ENCODE measurements at places on chromosomes 6 and 20.

DNA sequence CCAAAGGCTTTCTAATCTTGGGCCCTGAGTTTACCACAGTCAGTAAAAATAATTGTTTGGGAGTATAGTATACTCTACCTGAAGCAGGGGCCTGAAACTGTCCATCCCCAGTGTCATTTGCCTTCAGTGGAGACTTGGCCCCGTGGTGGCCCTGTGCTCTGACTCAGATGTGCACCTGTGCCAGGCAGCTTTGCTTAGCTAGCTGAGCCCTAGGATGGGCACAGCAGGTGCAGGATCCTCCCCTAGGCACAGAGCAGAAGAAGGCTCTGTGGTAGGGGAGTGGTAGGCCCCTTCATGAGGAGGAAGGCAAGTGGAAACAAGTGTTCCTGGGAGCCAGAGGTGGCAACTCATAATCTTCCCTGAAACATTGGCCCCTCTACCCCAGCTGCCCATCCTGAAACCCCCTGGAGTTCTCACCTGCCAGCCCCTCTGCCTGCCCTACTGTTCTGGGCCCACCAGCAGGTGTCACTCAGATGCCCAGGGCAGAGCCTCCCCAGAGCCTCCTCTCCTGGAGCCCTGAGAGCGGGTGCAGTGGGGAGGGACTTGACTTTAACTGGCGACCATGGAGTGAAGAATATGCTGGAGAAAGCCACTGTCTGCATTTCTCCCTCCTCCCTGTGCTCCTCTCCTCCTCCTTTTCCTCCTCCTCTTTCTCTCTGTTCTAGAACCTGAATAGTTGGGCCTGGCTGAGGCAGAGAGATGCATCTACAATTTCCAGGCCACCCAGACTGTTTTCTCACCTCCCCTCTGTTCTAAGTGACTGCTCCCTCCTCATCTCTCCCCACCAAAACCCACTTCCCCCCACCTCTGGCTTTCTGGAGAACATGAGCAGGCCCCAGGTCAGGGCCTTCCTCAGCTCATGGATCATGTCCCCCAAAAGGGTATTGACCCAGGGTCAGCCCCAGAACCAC lies 2.9 kb downstream of the CPNE5 start:
- DNase-seq: no peak

GRCh38 chr6:154865291-154865690 lies 129.8 kb upstream of the TIAM2 start:
- DNase-seq: no peak

DNA sequence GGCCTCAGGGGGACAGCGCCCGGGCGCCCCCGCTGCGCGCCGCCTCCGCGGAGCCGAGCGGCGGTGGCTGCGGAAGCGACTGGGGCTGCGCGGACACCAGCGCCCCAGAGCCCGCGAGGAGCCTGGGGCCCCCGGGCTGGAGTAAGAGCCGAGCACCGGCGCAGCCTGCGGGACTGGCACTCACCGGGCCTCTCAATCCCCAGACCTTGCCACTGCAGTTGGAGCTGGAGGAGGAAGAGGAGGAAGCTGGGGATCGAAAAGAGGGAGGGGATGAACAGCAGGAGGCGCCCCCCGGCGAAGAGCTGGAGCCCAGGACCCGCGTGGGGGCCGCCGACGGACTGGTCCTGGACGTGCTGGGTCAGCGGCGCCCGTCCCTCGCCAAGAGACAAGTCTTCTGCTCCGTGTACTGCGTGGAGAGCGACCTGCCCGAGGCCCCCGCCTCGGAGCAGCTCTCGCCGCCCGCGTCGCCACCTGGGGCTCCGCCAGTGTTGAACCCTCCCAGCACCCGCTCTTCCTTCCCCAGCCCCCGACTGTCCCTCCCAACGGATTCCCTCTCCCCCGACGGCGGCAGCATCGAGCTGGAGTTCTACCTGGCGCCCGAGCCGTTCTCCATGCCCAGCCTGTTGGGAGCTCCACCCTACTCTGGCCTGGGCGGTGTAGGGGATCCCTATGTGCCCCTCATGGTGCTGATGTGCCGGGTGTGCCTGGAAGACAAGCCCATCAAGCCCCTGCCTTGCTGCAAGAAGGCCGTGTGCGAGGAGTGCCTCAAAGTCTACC lies 590 bp downstream of the RNF217 start:
- no peak for DNase-seq

GRCh38 chr6:131023834-131024504 lies 39.1 kb downstream of the EPB41L2 start:
- DNase-seq: no peak

- no peak for DNase-seq
Observed at GRCh38 chr20:23584434-23585199, 16.3 kb upstream of the CST9L start.

DNA sequence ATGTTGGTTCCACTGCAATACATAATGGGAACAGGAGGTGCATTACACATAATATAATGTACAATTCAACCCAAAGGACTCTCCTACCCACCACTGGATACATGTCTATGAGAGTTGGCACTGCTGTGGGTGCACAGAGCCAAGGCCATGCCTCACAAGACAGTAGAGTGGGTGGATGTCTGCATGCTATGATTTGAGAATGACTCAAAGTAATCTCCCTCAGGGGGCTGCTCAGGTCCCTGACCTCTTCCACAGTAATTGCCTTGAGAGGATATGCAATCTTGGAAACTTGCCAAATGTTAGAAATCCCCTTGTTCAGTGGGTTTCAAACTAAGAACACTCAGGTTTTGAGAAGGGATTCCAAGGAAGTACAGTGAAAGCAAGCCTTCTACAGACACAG lies 79.0 kb downstream of the ANKEF1 start:
- DNase-seq: no peak

GRCh38 chr20:25196786-25197120 lies 1.2 kb downstream of the ENTPD6 start:
- DNase-seq: no peak

DNA sequence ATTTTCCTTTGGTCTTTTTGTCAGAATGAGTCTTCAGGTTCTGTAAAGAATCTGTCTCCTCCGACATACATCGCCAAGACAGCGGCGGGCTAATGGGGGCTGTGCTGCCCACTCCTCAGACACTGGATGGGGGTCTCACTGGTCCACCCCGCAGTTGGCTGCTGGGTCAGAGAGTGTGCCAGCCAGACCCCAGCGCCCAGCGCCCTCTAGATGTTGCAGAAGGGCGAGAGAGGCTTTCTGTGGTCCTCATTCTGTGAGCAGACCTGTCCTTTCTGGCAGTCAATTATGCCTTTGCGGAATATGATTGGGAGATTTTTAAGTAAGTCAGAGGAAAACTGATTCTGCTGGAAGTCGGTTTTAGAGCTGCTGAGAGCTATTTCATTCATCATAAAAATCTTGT lies 7.8 kb upstream of the CCR6 start:
- no peak for DNase-seq

DNA sequence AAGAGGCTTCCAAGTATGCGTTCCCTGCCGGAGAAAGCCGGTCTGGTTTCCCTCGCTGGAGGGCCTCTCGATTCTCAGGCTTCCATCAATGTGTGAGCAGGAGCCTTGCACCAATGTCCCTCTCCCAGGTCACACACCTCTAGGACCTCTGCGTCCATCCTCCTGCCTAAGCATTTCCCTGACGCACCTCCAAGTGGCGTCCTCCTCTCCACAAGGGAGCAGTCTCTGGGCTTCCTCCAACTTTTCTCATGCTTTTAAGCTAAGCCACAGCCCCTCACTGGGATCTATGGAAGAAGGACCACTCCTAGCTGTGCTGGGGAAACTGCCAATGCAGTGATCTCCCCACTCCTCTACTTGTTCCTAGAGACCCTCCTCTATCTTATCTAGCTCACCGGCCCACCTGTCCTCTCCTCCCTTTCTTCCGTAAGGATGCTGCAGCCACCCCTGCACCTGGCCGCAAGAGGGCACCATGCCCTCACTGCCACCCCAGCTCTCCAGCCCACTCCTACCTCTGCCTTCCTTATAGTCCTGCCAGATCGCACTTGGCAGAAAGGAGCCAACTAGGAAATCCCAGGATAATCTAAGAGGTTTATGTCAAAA lies 258.7 kb downstream of the LRFN2 start:
- DNase-seq: peak; percentile 16

DNA sequence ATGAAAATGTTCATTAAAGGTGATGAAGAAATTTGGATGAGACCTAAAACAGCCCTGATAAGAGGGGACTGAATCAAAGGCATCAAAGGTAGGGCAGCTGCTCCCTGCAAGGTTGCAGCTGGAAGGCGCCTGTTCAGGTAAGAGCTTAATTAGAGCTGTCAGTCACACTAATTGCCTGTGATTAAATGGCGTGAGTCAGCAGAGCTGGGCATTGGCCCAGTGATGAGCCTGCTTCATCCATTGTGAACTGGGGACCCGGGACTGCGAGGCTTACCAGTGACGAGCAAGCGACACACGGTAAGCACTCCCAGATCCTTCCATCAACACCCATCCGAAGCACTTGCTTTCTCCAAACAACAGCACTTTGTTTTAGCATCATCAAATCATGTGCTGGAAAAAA lies 621.5 kb upstream of the CDH4 start:
- DNase-seq: no peak

GRCh38 chr20:14845199-14846160 lies 508.1 kb upstream of the FLRT3 start:
- DNase-seq: no peak

DNA sequence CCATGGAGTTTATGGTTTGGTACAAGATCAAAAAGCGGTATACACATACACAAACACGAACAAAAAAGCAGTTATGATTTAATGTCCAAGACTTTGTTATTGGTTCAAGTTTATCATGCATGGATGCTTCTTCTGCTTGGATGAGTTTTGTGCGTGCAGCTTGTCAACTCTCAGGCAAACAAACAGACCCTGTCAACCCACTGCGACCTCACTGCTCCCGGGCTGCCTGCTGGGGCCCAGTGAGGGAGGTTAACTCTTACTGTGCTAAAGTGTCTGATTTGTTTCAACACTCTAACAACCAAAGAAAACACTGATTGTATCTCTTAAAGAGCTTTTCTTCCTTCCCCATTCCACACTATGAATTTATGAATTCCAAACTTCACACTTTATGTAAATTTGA lies 26.8 kb upstream of the DDR1 start:
- DNase-seq: no peak

DNA sequence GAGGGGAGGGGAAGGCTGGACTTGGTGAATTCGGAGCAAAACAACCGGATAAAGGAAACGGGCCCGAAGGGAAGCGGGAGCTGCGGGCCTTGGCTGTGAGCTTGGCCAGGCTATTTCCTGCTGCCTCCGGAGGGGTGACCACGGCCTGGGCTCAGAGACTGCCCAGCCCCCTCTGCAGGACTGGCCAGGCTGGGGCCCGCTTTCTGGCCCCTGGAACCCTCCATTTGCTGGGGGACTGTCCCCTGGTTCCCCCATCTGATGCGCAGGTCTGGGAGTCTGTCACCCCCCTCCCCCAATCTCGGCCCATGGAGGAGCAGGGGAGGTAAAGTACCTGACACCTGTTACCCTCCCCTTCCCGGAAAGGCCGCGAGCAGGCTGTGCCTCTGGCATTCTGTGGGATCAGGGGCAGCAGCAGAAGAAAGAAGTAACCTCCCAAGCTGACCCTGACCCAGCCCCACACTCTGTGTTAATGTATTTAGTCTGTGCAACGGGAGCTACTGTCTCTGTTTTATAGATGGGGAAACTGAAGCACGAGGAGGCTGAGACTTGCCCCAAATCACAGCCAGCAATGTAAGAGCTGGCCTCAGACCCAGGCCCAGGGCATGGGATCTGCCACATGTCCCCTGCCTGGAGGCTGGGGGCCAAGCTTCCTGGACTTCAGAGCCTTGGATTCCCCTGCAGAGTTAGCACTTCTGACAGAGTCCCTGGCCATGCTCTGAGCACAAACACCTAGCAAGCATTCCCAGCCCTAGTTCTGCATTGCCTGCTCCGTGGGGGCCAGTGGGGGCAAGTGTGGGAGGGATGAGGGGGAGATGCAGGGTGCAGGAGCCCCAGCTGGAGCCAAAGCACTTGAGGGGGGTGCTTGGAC lies 3.5 kb downstream of the C20orf204 start:
- no peak for DNase-seq

DNA sequence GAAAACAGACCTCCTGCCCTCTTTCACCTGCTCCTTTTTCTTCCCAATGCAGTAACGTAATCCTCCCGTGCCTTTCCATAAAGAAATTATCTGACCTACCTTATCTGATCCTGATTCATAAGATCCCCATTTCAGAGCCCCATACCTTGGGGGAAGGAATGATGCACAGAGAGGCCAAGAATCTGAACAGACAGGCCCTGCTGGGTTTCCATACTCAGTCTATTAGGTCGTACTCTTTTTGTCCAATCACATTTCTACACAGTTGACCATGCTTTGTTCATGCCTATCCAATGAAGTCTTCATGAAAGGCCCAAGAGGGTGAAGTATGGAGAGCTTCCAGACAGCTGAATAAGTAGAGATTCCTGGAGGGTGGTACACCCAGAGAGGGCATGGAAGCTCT lies 25.3 kb downstream of the SRPK1 start:
- no peak for DNase-seq

DNA sequence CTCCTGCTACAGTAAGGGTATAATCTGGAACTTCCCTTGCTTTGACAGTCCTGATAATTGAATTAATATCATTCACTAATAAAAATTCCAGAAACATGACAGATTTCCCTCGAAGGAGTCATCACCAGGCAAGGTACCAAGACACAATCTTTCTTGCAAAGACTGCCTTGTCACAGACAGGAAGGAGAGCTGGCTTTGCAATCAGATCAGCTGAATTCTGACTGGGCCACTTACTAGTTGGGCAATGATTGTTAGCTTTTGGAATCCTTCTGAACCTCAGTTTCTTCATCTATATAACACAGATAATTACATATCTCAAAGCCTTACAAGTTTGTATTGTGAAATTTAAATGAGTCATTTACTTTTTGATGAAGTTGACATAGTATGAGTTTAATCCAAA lies 344.2 kb downstream of the RFPL4B start:
- no peak for DNase-seq

GRCh38 chr6:107655245-107655644 lies 165.3 kb downstream of the SOBP start:
- no peak for DNase-seq

- DNase-seq: no peak
Observed at GRCh38 chr6:157455731-157456523, 74.9 kb downstream of the ZDHHC14 start.

GRCh38 chr6:34791701-34792604 lies at the start of gene BLTP3A:
Gene BLTP3A, plus strand, starts transcription at chr6:34792083. Its CDS starts 168 bp downstream, at chr6:34792251.
- peak; percentile 69 for DNase-seq

- no peak for DNase-seq
Observed at GRCh38 chr6:154876486-154877280, 118.4 kb upstream of the TIAM2 start.

- DNase-seq: no peak
Observed at GRCh38 chr6:13470238-13471140, 16.9 kb downstream of the GFOD1 start.

- peak; percentile 23 for DNase-seq
Observed at GRCh38 chr6:35370124-35370741, 27.9 kb downstream of the PPARD start.

GRCh38 chr6:6494677-6495076 lies 93.8 kb upstream of the LY86 start:
- no peak for DNase-seq

GRCh38 chr6:36581716-36582115 lies 12.4 kb upstream of the SRSF3 start:
- no peak for DNase-seq

DNA sequence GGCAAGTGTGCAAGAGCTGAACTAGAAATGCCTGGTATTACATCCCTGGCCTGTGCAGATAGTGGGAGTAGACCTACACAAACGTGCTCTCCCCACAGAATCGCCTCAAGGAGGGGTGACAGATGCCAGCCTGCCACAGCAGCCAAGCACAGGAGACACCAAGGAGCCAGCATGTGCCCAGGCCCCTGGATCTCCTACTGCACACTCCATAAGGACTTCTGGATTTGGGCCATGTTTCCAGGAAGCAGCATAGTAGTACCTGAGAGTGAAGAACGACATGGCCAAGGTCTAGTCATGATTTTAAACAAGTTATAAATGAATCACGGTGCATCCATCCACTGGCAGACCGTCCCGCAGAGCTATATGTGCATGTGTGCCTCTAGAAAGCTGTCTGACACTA lies 232.2 kb downstream of the SYNDIG1 start:
- no peak for DNase-seq

Measured in CD4-positive, alpha-beta T cell treated with Interleukin-6 at 100 ng/mL for 8 hours (primary cell).